GM23248 (cell line): ENCODE measurements at places on chromosomes 5 and 9. TPM values are rescaled to one million over a fixed set of nuclear protein-coding genes. Genes with fewer than 3 reads are reported as not detected.

Gene TRPM6
- total RNA-seq = not detected in 2 replicates

Gene MCC
- total RNA-seq = 8.8 and 11.6 TPM in 2 replicates

Gene RC3H2
- 26.8 and 34.7 TPM in 2 replicates for total RNA-seq

Gene ADAMTSL2
- 0.11 TPM in 1 of 2 replicates, not detected in the other for total RNA-seq

Gene ESM1
- total RNA-seq = 25.5 and 26.1 TPM in 2 replicates

Gene ANKRD31
- total RNA-seq = not detected in 2 replicates

Gene TCF7
- 1.4 and 2.5 TPM in 2 replicates for total RNA-seq

Gene CTNND2
- not detected in 2 replicates for total RNA-seq
